Tibial nerve (tissue), 4 donors: ENCODE measurements at places on chromosomes 16 and 17. TPM values are rescaled to one million over a fixed set of nuclear protein-coding genes. Genes with fewer than 3 reads are reported as not detected.

DNA sequence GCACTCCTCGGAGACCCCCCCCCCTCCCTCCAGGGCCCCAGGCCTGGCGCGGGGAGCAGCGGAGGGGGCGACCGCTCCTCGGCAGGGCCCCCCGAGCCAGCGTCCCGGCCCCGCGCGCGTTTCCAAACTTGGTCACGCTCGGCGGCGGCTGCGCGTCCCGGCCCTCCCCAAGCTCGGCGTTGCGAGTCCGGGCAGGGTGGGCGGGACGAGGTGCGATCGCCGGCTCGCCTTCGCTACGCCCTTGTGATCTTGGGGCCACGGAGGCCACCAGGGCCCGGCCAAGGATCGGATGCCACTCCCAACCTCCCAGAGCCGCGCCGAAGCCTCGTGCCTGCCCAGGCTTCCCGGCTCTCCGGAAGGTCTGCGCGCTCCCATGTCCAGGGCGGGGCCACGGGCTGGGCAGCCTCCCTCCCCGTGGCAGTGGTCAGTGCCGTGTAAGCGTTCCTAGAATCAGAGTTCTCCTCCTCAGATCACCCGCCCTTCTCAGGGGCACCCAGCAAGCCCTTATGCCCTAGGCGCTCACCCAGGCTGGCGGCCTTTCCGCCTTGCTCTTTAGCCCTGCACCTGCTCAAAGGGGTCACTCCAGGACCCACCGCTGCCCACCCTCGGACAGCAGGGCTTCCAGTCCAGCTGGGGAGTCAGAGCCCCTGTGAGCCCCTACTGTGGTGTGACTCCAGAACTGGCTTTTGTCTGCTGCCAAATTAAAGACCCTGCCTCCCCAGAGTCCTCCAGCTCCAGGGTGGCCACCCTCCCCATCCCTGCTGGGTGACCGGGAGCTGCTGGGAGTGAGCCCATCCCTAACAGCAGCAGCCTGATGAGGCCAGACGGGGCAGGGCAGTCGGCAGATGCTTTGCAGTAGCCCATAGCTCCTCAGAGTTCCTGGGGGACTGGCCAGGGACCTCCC is 12.2 kb upstream of the MRPS23 start:
- peak; percentile 53 for DNase-seq
- peak overlapping the region; percentile 72 for H3K27ac ChIP-seq
- peak overlapping the region; percentile 68 for H3K4me3 ChIP-seq
- H3K27me3 ChIP-seq: no peaks in the 10 kb centered on the region
- peaks cover 61% of the 10 kb centered on the region for H3K4me1 ChIP-seq
- peaks cover 22% of the 10 kb centered on the region for H3K36me3 ChIP-seq

- H3K36me3 ChIP-seq: no peaks in the 10 kb centered on the region
- H3K27ac ChIP-seq: no peak overlapping the region
- no peak for DNase-seq
These were observed 191.7 kb downstream of the PRKCB start for GRCh38 chr16:24027466-24027865.

KRTAP3-1 gene
- not detected for total RNA-seq

PIPOX gene
- 3.9 TPM for total RNA-seq

ZNF75A gene
- total RNA-seq: 28.2 TPM

- H3K27me3 ChIP-seq: no peaks in the 10 kb centered on the region
- peak; percentile 61 for DNase-seq
- H3K4me3 ChIP-seq: peak overlapping the region; percentile 34
- peaks cover 79% of the 10 kb centered on the region for H3K4me1 ChIP-seq
These were observed 21.4 kb downstream of the EMP2 start for GRCh38 chr16:10558746-10559641.

CCR7 gene
- total RNA-seq: not detected
